ENCODE measurements at places on chromosomes 13 and 19.

DNA sequence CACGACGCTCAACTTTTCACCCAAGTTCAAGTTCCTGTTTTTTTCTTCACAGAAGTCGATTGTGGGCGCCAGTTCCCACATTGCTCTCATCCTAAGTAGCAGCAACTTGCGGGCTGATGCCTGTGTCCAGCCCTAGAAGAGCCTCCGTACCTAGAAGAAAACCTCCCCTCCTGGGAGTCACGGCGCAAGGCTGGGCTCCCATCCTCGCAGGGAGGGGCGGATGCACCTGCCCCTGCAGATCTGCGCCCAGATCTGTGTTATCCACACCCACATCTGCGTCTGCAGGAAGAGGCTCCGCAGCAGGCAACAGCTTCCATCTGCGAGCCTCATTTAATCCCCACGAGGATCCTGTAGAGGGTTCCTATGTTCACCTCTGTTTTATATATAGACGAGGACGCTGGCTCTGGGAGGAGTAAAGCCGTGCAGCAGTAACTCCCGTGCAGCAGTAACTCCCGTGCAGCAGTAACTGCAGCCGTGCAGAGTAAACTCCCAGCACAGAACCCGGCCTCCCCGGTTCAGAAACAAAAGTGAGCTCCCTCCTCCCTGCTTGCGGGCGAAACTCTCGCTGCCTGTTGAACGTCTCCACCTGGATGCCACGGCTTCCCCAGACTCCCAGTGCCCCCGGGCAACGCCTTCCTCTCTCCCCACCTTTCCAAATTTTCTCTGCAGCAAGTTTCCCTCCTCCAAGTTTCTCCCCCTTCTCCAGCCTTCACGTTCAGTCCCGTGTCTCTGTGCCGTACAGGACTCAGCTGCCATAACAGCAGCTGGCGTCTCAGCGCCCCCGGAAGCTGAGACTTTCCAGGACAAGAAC lies 23.5 kb upstream of the LAIR1 start:
- DNase-seq: peak; percentile 14

DNA sequence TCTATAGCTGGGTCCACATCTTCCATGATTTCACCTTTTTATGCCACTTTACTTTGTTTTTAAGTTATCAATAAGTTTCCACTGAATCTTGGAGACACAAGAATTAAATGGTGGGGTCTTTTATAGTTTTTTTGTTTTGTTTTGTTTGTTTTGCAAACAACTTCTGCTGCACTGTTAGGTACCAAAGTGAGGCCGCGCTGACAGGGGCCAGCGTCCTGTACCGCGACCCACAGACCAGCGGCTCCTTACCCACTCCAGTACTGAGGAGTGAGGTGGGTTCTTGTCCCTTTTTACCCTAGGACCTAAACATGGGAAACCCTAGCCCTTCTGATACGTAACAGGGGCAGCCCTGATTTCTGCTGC lies 75.8 kb upstream of the MCF2L start:
- no peak for DNase-seq

DNA sequence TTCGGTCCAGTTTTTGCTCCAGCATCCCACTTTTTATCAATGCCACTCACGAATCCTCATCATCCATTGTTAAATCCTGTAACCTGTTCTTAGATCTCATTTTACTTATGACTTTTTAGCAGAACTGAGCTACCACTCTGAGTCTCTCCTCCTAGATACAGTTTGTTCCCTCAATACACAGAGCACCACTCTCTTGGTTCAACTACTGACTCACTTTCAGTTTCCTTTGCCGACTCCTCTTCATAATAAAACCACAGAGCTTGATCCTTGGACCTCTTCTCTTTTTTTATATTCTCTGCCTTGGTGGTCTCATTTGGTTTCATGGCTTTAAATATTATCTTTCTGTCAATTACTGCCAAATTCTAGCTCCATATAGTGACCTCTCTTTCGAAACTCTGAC lies 150.3 kb downstream of the SLITRK5 start:
- no peak for DNase-seq

DNA sequence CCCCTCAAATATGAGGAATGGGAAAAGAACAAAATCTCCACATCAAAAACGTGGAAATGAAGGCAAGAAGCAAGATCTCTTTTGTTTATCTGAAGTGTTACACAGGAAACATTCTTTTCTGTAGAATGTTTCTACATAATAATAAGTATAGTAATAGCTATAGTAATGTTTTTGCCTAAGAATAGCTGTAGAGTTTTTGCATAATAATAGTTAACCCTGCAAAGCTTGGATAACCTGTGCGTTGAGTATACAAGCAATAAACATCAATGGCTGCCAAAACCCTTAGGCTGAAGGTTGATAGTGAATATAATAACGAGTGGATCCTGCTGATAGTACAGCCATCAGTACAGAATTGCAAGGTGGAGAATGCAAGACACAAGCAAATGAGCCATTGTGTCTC lies 11.1 kb upstream of the LILRA5 start:
- DNase-seq: no peak

- no peak for DNase-seq
Measured at GRCh38 chr19:45451850-45452387, 15.9 kb upstream of the FOSB start.

GRCh38 chr13:37529751-37530385 lies 68.7 kb downstream of the POSTN start:
- DNase-seq: no peak

- no peak for DNase-seq
Measured at GRCh38 chr19:32599736-32600157, 18.8 kb downstream of the PDCD5 start.

- no peak for DNase-seq
Measured at GRCh38 chr19:6717441-6717971, 2.9 kb downstream of the C3 start.

DNA sequence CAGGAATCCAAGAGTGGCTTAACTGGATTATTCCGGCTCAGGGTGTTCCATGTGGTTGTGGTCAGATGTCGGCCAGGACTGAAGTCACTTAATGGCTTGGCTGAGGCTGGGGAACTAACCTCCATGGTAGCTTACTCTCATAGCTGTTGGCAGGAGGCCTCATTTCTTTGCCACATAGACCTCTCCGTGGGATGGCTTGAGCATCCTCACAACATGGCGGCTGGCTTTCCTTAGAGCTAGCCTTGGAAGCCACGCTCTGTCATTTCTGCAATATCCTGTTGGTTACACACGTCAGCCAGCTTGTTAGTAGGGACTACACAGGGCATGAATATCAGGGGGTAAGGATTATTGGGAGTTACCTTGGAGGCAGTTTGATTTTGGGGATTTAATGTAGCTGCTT lies 5.1 kb downstream of the CRX start:
- no peak for DNase-seq

DNA sequence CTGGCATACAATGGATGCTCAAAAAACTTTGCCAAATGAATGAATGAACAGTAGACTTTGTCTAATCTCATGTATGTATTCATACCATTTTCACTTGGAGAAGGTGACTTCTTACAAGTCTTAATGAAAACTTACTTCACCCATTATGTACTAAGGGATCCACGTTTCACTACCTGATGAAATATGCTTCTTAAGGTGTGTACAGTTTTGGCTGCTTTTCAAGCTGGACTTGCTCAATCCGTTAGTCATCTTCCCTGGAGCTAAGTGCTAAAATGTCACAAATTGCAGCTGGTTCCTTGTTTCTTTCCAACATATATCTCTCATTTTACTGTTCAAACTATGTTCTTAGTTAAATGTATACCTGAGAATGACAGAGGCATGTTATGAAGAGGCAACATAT lies 4.2 kb upstream of the CCNA1 start:
- no peak for DNase-seq

DNA sequence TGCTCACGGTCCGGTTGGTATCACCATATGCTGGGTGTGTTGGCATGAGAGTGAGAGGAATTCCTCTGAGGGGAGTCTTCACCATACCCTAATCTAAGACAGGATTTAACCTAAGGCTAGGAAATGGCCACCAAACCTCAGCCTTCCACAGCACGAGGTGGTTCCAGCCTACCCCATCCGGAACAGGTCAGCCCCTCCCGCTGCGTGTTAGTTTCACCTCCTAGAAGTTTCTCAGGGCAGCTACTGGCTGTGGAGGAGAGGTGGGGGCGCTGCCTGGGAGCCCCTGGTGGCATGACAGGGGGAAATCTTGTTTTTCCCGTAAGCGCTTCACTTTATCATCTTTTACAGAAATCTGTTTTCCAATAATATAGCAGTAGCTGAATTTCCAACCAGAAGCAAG lies 55.1 kb downstream of the RGCC start:
- no peak for DNase-seq

DNA sequence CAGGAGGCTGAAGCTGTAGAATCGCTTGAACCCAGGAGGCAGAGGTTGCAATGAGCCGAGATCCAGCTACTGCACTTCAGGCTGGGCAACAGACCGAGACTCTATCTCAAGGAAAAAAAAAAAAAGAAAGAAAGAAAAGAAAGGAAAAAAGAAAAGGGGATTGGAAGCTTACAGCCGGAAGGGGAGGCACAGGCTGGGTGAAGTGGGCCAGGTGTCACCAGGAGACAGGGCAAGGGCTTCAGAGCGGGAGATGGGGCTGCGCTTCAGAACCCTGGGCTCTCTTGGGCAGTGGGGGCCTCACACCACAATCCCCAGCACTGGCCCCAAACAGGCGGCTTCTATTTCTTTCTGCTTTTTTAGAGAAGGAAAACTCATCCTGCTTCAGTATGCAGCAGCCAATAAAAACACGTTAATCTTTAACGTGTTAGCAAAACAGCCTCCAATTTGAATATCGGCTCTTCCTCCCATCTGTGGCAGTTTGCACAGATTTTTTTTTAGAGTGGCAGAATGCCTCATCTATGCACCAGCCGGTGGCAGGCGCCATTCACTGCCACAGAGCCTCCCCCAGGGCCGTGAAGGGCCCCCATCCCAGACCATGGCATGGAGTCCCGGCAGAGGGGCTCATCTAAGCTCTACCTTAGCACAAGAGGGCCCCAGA lies 46.6 kb upstream of the C19orf12 start:
- DNase-seq: no peak

DNA sequence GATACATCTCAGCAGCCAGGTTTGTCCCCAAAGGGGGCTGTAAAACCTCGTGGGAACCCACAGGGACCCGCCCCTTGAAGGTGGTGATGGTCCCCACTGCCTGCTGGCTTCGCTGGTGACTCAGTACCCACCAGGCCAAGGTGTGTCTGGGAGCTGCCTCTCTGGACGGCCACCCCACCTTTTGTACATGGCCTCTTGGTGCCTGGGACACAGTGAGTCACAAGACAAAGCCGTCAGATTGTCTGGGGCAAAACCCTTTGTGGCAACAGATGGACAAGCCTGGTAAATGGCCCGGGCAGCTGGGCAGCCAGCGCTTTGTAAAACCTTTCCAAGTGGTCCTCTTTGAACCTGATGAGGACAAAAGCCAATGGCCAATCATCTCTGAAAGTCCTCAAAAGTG lies 27.9 kb upstream of the KLF2 start:
- DNase-seq: no peak

DNA sequence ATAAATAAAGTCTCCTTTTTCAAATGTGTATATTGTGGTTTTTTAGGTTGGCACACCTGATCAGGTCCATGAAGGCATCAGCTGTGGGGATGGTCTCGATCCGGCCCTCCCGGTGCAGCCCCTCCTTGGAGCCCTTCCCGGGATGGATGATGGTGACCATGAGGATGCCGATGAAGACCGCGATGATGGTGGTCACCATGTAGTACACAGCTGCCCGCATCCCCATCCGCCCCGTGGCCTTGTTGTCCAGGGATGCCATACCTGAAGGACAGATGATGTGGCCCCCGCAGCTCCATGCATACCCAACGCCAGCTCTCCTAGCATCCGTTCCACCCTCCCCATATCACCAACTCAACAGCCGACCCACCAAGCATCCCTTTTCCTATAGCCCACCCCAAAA lies 11.4 kb downstream of the SLC1A6 start:
- no peak for DNase-seq

DNA sequence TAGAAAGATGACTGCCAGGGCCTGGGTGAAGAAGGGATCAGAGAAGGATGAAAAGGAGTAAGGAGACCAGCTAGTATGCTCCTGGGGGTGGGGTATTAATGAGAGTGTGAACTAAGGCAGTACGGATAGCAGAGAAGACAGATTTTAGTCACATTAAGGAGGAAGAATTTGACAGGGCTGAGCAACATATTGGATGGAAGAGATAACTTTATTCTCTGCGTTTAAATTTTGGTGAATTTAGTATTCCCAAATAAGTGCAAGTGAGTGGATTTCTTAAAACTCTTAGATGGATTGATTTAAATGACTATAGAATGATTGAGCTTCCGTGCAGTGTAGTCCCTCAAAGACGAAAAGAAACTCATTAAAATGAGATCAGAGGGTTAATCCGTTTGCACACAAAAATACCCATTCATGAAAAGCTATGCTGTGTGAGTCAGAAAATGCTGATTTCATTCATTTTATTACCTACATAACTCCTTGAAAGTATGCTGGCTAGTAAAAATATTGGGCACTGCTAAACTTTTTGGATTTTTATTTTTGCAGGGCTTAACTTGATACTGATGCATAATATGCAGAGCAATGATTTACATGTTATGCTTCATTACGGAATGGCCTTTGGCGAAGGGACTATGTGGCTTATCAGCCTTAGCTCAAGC lies 54.1 kb downstream of the WDFY2 start:
- no peak for DNase-seq

- DNase-seq: no peak
Measured at GRCh38 chr13:85137516-85137915, 661.7 kb downstream of the SLITRK6 start.

DNA sequence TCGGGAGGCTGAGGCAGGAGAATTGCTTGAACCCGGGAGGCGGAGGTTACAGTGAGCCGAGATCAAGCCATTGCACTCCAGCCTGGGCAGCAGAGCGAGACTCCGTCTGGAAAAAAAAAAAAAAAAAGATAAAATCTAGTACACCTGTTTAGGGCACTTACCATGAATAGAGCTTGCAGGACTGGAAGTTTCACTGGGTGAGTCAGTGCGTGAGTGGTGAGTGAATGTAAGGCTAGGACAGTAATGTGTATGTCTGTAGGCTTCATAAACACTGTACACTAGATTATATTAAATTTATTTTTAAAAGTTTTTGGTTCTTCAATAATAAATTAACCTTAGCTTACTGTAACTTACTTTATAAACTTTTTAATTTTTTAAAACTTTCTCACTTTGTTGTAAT lies 22.9 kb downstream of the PPP5C start:
- DNase-seq: no peak

GRCh38 chr13:110012102-110012739 lies 225.8 kb upstream of the IRS2 start:
- no peak for DNase-seq

DNA sequence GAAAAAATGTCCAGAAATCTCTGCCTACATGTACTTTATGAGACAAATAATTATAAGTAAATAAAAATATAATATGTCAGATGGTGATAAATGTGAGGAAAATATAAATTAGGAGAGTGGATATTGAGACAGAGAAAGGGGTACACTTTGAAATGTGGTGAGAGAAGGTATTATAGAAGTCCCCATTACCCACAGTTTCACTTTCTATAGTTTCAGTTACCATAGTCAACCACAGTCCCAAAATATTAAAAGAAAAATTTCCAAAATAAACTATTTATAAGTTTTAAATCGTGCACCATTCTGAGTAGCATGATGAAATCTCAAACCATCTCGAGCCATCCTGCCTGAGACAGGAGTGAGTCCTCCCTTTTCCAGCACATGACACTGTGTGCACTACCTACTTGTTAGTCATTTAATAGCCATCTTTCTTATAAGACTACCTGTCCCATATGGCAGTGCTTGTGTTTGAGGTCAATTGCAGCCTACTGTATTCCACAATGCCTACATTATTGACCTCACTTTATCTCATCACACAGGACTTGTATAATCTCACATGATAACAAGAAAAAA lies 653.7 kb downstream of the DACH1 start:
- no peak for DNase-seq
